ENCODE measurements at places on chromosomes 3 and 15.

- peak; percentile 54 for DNase-seq
Observed at GRCh38 chr3:27095553-27096222, 273.5 kb downstream of the NEK10 start.

DNA sequence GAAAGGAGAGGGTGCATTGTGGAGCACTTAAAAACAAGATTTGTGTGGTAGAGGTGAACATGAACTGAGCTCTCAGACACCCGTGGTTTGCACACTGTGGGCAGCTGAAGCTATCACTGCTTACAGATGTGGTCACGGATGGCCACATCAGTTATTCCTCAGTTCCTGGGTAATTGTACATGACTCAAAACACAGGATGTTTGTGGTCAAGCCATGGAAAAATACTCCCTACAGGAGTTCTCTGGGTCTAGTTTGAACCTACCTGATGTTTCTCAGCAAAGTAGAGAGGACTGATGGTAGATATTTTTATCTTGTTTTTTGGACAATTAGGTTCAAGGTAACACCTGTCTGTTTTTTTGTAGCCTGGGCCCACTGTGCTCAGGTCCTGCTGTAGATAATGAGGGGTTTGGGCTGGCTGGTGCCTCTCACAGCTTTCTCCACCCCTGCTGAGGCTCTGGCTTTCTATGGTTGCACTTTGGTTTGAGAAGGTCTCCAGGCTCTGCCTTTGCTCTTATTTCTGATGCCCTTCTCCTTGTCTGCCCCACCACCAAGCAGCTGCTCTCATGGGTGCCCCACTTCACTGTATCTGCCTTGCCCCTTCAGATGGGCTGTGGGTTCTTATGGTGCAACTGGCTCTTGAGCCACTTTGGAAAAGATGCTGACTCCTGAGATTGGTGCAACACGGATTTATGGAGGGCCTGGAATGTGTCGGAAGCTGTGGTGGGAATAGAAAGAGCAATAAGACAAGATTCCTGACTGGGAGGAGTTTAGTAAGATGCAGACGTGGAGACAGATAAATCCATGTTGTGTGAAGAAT, 40.1 kb downstream of the CDCP1 start:
- DNase-seq: peak; percentile 53

GRCh38 chr3:194971965-194972364, 286.3 kb downstream of the FAM43A start:
- no peak for DNase-seq

DNA sequence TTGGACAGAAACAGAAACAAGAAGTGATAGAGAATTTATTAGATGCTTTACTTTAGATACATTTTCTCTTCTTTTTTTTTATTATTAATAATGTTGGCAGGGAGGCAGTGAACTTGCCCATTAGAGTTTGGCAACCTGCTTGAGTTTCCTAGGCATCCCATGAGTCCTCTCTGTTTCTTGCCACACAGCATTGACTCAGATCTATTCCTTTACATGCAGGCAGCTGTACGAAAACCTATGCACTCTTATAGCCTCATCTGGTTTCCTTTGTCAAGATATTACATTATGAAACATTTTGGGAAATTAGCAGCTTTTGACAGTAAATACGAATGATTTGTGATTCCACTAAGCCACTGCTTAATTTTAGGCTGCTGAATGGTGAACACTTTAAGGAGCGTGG, 23.3 kb downstream of the IL1RAP start:
- DNase-seq: no peak

- DNase-seq: no peak
Observed at GRCh38 chr3:72230774-72231379, 445.9 kb upstream of the PROK2 start.

GRCh38 chr15:89199746-89200145, 21.6 kb downstream of the RLBP1 start:
- DNase-seq: peak; percentile 35

DNA sequence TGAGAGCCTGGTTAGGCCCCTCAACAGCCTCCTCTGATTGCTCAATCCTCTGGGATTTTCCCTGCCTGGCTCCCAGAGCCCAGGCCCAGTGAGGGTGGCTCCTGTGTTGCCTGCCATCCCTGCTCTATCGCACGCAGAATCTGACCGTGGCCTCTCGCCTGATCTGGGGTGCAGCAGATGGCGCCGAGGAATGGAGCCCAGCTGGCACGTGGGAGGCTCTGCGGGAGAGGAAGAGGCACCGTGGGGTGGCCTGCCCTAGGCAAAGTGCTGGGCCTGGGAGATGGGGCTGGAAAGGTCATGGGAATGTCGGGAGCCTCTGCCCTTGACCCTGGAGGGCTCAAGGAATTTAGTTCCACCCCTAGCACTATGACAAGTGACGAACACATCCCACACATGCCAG, 10.3 kb downstream of the SV2B start:
- DNase-seq: no peak

DNA sequence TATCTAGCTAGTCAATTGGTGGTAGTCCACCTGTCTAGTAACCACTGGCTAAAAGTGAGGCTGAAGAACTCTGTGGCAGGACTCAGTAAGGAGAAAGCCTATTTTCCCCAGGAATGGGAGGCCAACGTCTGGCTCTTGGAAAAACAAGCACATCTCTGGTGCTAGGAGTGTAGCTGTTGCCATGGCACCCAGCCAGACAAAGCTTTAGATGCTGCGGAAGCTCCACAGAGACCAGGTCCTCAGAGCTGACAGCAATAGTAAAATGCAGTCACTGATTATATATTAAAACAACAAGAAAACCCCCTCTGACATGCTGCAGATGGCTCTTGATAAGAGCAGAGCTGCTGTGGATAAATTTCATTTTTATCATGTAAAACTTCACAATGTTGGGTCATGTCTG, 124.9 kb upstream of the STRIT1 start:
- DNase-seq: no peak

DNA sequence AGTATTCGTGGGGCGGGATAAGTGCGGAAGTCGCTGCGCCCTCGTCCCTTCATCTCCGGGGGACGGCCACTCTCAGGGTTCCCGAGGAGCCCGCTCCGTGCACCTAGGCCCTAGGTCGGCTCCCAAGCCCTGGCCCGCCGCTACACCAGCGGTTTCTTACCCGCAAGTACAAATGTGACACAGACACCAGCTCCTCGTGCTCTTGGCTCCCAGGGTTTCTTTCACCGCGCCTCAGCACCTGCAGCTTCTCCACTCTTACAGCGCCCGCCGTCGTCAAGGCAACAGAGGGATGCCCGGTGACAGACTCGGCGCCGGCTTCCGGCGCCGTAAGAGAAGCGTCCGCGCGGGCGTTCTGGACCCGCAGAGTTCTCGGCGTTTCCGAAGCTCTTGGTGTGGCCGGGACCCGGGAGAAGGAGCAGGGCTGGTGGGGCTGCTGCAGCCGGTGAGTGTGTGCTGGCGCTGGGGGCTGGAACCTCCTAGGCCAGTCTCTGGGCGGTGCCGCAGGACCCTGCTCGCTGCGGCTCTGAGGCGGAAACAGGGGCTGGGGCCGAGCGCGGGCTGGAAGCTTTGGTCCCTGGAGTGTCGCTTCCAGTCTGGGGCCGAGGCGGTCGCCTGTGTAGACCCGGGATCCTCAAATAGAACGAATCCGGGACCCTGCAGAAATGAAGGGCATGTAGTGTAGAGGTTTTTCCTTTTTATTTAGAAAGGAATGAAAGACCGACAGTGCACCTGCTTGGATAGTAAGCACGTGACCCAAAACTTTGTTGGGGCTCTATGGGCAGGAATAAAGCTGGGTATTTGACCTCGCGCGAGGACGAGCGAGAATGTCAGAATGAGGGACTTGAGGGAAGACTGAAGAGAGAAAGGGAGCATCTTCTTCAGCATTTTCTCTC, 155.4 kb upstream of the GOLGA6L4 start:
- peak; percentile 25 for DNase-seq

DNA sequence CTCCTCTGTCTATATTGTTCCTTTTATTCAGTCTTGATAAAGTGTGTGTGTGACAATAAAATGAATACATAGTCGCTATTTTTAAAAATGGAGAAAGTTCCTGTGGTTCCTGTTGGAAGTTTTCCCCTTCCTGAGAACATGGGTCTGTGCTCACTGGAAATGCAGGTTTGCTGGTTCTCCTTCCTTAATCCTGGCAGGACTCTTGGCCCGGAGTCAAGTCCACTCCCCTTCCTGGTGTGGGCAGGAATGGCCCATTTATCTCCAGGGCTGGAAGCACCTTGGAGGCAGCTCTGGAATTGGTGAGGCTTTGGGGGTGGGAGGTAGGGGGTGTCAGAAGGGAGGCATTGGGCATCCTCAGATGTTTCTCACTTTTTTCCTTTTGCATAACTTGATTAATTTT, 30.1 kb downstream of the FOXL2 start:
- no peak for DNase-seq

DNA sequence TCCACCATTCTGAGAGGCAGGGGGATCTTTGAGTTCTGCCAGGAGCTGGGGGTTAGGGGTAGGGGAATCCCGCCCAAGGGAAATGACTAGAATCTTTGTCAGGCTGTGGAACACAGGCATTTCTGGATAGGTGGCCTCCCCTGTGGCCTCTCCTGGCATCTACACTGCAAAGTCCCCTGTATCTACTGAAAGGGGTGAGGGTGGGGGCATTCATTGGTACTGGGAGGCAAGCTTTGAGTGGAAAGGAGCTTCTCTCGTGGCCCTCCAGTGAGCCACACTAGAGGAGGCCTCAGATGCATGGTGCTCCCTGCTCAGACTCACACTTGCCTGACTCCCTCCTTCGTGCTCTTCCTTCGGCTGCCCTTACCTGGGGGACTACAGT, 59.9 kb downstream of the CCNL1 start:
- DNase-seq: no peak

- DNase-seq: no peak
Observed at GRCh38 chr3:97430601-97431000, 334.0 kb upstream of the ARL6 start.

GRCh38 chr3:149494022-149494758, 19.7 kb downstream of the TM4SF4 start:
- peak; percentile 60 for DNase-seq

Measured in KBM-7 (cell line).